Activated CD4-positive, alpha-beta T cell treated with anti-CD3 and anti-CD28 coated beads, Interleukin-2, amount 50 U/mL, for 16 hours (primary cell): ENCODE measurements at places on chromosomes 11 and 22.

DNA sequence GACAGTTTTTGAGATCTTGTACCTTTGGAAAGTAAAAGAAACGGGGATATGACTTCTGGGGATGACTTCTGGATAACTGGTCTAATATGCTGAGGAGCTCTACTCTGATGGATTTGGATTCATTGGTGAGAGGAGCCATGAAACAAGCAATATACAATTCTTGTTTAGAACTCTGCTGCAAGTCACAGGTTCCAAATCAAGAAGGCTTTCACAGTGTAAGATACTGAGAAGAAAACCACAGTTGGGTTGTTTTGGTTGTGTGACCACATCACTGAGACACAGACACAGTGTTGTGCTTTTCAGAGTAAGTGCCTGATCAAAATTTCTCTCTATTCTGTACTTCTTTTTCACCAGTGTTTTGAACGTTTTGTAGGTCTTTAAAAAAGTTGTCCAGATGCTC, 13.1 kb upstream of the UCP2 start:
- DNase-seq, result peak; percentile 70

DNA sequence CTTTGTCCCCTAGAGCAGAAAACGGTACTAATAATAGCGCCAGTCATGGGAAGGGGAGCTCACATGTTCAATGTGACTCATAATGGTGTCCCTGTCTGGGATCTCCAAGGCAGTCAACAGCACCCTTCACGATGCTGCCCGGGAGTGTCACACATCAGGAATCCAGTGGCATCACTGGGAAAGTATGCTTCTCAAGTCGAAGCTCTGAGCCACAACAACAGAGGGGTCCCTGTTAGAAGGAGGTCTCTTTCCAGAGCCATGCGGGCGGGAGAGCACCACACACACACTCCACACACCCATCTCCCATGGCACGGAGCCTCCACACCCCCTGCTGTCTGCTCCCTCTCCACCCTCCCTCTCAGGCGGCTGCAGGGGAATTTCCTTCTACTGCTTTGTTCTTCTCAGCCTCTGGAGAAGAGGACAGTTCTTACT, 119.7 kb downstream of the ETS1 start:
- DNase-seq, result no peak

DNA sequence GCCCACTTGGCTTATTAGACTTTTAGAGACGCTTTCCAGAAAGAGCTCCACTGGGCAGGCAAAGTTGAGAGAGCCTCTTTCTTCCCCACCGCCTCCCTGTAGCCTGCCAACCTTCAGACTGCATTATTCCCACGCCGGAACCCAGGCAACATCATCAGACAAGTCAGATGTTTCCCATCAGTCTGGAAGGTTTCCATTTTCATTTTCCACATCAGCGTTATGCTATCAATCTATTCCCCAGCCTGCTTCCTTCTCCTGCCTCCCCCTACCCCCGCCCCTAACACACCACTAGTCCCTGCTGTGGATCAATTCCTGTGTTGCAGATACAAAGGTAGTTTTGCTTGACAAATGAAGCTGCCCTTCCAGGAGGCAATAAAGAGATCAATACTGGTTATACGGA, 184.8 kb downstream of the DSCAML1 start:
- DNase-seq, result no peak

- DNase-seq, result no peak
Observed at GRCh38 chr11:1072821-1073231, 1.8 kb upstream of the MUC2 start.

DNA sequence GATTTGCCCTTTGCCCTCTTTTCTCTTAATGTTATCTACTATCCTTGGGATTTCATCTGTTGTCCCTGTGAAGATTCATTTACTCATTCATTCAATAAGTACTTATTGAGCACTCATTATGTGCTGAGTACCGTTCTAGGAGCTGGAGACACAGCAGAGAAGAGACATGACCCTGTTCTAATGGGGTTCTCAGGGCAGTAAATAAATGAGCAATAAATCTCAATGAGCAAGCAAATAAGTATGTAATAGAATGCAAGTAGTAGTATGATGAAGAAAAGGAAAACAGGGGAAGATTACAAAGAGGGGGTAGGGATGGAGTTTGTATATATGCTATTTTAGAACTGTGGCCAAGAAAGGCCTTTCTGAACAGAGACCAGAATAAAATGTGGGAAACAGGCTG, 34.2 kb upstream of the NRIP3 start:
- DNase-seq, result no peak

- DNase-seq, result no peak
Observed at GRCh38 chr11:90500922-90501568, 278.2 kb upstream of the CHORDC1 start.

- DNase-seq, result no peak
Observed at GRCh38 chr22:46072981-46073682, 77.2 kb upstream of the PPARA start.

GRCh38 chr11:128391811-128392210, 195.5 kb downstream of the ETS1 start:
- DNase-seq, result no peak

DNA sequence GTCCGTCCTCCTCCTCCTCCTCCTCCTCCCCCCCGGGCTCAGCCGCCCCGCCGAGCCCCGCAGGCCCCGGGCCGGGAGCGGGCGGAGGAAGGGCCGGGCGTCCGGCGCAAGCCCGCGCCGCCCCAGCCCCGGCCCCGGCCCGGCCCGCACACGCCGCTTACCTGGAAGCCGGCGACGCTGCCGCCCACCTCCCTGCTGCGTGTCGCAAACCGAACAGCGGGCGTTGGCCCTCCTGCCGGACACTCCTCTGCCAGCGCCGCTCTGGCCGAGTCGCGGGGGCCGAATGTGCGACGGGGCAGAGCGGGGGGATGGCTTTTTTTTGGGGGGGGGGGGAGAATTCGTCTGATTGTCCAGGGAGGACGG, 1.1 kb downstream of the IGF2 start:
- no peak for DNase-seq

DNA sequence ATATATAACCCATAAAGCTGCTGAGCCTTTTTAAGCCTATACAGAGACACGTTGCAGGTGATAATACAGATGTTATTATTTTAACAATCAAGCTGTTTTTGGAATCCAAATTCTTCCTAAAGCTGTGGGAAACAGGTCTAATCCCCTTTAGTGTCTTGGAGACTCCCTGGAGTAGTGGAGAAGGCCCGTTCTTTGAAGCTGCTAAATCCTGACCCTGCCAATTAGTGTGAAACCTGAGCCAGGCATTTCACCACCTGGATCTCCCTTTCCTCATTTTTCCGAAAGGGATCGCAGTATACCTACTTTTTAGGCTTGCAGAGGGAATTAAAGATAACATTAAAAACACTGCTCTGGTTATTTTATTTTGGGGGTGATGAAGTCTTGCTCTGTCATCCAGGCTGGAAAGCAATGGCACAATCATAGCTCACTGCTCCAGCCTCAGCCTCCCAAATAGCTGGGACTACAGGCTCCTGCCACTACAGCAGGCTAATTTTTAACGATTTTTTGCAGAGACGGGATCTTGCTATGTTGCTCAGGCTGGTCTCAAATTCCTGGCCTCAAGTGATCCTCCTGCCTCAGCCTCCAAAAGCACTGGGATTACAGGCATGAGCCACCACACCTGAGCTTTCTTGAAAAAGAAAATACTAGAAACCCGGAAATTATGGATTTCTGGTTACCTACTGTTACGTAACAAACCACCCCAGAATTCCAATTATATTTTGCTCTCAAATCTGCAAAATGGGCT, 1.7 kb upstream of the EIF4ENIF1 start:
- no peak for DNase-seq

DNA sequence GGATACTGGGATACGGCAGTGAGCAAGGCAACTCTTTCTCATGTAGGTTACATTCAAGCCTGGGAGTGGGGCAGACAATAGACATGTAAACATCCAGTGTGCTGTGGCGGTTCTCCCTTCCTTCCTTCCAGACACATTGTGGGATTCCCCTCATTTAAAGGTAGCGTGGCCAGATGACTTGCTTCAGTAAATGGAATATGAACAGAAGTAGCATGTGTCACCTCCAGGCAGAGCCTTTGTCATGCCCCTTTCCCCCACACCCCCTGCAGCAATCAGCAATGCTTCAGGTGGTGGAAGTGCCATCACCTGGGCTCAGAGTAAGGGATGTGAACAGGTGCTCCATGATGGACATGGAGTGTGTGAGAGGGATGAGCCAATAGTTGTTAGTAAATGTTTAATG, 34.8 kb upstream of the TTC12 start:
- DNase-seq, result no peak

DNA sequence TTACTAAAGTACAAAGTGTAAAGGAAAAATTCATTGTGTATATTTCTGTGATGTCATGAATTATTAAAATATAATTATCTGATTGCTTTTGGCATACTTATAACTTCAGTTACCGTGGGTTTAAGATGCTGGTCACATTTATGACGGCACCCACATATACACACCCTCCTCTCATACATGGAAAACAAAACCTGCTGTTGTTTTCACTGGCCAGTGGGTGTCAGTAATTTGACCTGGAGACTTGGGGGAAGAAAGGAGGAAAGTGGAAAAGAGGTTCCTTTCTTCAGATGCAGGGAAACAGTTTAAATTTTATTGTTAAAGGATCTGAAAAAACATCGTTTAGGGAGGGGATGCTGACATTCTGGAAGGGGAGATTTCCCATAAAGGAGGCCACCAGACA, 742 bp upstream of the BBOX1 start:
- DNase-seq, result no peak

GRCh38 chr11:56876621-56877275, 112.0 kb upstream of the OR5AK2 start:
- DNase-seq, result no peak

- no peak for DNase-seq
Observed at GRCh38 chr11:13009476-13009920, 382 bp downstream of the RASSF10 start.
